CD14-positive monocyte (primary cell): ENCODE measurements at places on chromosomes 7 and 10. TPM values are rescaled to one million over a fixed set of nuclear protein-coding genes. Genes with fewer than 3 reads are reported as not detected.

Gene GIMAP7
- polyA plus RNA-seq: 54.5 TPM

Gene HPS6
- polyA plus RNA-seq: 23.6 TPM

Gene NRP1
- polyA plus RNA-seq: 1.0 and 1.3 TPM in 2 replicates

Gene PCLO
- not detected for polyA plus RNA-seq

Gene DDC
- not detected in 2 replicates for polyA plus RNA-seq

Gene CYP3A4
- polyA plus RNA-seq: not detected in 2 replicates

Gene ZCWPW1
- 0.60 TPM for polyA plus RNA-seq

Gene COX19
- 7.4 TPM for polyA plus RNA-seq

Gene ZNF804B
- polyA plus RNA-seq: not detected

Gene PHF14
- polyA plus RNA-seq: 2.4 and 7.4 TPM in 2 replicates
